ENCODE measurements at places on chromosomes 5 and 9.

- DNase-seq, result no peak
Measured at GRCh38 chr5:169607882-169608281, 24.3 kb downstream of the SPDL1 start.

DNA sequence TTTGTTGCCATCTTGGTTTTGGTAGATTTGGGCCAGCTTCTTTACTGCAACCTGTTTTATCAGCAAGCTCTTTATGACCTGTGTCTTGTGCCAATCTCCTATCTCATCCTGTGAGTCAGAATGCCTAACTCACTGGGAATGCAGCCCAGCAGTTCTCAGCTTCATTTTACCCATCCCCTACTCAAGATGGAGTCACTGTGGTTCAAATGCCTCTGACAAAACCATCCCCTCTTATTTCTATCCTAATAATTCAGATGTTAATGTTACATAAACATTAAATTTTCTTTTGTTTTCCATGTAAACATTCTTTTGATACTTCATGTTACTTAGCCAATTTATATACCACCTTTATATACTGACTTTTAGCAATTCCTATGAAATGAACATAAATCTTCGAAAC lies 746.3 kb downstream of the CDH18 start:
- no peak for DNase-seq

- DNase-seq, result no peak
Measured at GRCh38 chr5:4229414-4230292, 634.0 kb downstream of the IRX1 start.

DNA sequence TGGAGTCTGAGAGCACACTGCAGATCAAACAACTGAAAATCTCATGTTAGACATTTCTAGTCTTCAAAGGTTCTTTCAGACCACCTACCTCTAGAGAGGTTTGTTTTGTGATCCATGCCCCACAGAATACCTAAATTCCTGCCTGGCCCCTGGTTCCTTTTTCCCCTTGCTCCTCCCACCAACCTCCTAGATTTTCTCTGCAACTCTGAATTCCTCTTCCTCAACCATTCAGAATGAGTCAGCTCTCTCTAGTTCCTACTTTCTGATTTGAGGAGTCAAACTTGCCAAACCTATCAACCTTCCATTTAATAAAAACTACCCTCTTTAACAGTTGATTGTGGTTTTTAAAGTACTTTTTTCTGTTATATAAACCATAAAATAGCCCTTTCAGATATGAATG lies 83.2 kb upstream of the ZNF462 start:
- no peak for DNase-seq

GRCh38 chr9:38253200-38253599 lies 139.3 kb upstream of the ALDH1B1 start:
- DNase-seq, result no peak
